ENCODE measurements at places on chromosomes 5 and 9. TPM values are rescaled to one million over a fixed set of nuclear protein-coding genes. Genes with fewer than 3 reads are reported as not detected.

Gene SPINK9
- not detected for total RNA-seq

Gene MAMDC2
- total RNA-seq: 11.2 TPM

Gene NMUR2
- not detected for total RNA-seq

Gene ZNF879
- total RNA-seq: 0.84 TPM

Gene ISL1
- total RNA-seq: 2.0 TPM

Gene SAXO1
- 0.30 TPM for total RNA-seq

Gene PCDHA9
- not detected for total RNA-seq

Gene ZER1
- 73.0 TPM for total RNA-seq

Gene C8G
- total RNA-seq: not detected

Gene RAD17
- total RNA-seq: 21.2 TPM

Gene POLR3G
- total RNA-seq: 1.2 TPM

Gene QRFP
- not detected for total RNA-seq

Gene TPPP
- 9.4 TPM for total RNA-seq
